ENCODE measurements at places on chromosomes 1 and 21.
A peak's percentile ranks its signal among the peaks of the same experiment; 100 is the strongest.

DNA sequence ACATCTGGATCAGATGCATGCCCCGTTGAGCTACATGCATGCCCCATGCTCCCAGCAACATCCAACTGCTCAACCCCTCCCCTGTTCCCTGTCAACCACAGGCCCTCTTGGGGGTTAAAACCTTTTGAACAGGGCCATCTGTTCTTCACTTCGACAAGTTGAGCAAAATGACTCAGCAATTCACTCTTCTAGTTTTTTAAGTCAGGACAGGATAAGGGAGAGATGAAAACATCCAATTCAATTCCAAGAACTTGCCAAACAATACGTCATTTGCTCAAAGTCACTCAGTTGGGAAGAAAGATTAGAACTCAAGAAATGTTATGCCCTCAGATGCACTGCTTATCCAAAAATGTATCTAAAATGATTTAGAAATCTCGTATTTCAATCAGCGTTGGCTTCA is 46.1 kb upstream of the MTF2 start:
- no peak for DNase-seq

DNA sequence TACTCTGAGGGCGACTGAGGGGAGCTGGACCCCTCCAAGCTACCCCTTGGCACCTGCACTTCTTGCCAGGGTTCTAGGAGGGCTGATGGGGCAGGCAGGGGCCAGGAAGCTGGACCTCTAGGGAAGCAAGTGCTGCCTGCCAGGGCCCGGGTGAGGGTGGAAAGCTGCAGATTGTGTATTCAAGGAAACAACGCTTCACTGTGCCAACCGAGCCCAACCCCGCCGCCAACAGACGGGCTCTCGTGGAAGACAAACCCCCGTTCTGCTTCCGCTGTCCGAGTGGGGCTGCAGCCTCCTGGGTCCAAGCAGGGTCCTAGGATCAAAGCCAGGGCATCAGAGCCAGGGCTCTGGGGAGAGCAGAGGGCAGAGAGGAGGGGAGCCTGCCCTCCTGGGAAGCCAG is 3.2 kb downstream of the EFHD2 start:
- DNase-seq, result no peak

- DNase-seq, result no peak
Measured at GRCh38 chr1:3240524-3241235, 171.7 kb downstream of the PRDM16 start.

GRCh38 chr21:37208741-37209225 is 58.4 kb downstream of the VPS26C start:
- no peak for DNase-seq

GRCh38 chr1:86696522-86696921 is 7.9 kb upstream of the SH3GLB1 start:
- no peak for DNase-seq

- no peak for DNase-seq
Measured at GRCh38 chr1:57300186-57300585, 123.7 kb downstream of the DAB1 start.

DNA sequence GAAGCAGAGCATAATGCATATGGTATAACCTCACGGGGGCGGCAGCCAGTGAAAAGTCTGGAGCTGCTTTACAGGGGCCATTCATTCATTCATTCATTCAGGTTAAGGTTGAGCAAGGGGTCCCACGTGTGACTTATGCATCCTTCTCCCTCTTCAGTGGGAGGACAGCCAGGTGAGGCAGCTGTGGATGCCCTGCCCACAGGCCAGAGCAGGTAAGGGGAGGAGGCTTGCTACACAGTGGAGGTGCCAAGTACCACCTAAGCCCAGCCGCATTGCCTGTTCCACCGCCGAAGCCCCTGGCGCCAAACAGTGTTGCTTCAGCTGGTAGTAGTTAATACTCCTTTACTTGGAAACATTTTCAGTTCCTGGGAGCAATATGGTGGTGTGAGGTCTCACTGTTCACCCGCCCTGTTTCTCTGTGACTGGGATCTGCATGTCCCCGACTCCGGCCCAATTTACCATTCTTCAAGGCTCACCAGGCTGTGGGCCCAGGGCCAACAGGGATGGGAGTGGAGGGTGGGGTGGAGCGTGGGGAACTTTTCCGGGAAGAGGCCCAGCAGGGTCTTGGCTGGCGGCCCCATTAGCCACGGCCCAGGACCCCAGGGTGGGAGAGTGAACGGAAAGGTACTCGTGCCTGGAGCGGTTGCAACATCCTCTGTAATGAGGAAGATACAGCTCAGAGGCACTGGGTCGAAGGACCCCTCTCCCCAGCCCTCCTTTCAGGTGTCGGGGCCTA is 722 bp upstream of the PODN start:
- DNase-seq, result no peak

- DNase-seq, result no peak
Measured at GRCh38 chr1:218925777-218926176, 247.9 kb upstream of the LYPLAL1 start.

GRCh38 chr21:45151445-45152160 is 77.2 kb downstream of the ADARB1 start:
- DNase-seq, result no peak

GRCh38 chr1:224521904-224522734 is 87.5 kb upstream of the WDR26 start:
- no peak for DNase-seq

GRCh38 chr1:220391491-220391890 is 119.2 kb upstream of the RAB3GAP2 start:
- no peak for DNase-seq

- no peak for DNase-seq
Measured at GRCh38 chr1:174795806-174796205, 203.9 kb upstream of the CACYBP start.

DNA sequence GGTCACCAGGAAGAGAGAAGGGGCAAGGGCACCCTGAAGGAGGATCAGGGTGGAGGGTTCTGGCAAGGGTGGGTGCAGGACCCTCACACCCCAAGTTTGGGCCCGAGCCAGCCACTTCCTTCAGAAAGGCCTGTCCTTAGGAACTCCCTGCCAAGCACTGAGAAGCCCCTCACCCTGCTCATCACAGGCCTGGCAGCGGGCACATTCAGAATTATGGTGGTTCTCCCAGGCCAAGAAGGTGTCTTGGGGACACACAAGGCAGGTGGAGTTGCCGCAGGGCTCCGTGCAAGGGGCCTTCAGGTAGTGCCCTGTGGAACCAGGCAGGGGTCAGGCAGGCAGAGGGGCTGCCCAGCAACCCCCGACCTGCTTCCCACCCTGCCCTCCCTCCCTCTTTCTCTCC is 1.1 kb downstream of the TNFRSF25 start:
- no peak for DNase-seq

GRCh38 chr1:148161053-148161901 is 9.2 kb upstream of the NBPF11 start:
- no peak for DNase-seq

GRCh38 chr1:155131856-155132255 is 3.8 kb upstream of the SLC50A1 start:
- no peak for DNase-seq

DNA sequence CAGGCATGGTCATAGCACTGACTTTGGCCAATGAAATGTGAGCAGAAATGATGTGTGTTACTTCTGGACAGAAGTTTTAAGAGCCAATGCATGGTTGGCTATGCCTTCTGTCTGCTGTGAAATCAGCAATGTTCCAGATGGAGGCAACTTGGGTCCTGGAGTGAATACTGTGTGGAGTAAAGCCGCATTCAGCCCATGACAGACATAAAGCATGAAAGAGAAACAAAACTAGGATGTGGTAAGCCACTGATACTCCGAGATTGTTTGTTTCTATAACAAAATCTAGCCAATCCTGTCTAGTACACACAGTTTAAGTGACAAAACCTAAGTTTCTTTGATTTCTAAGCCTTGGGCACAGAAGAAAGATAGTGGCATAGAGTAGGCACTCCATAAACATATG is 47.1 kb upstream of the ARHGAP29 start:
- DNase-seq, result no peak

- DNase-seq, result no peak
Measured at GRCh38 chr1:86596224-86596623, 49.3 kb downstream of the CLCA4 start.

DNA sequence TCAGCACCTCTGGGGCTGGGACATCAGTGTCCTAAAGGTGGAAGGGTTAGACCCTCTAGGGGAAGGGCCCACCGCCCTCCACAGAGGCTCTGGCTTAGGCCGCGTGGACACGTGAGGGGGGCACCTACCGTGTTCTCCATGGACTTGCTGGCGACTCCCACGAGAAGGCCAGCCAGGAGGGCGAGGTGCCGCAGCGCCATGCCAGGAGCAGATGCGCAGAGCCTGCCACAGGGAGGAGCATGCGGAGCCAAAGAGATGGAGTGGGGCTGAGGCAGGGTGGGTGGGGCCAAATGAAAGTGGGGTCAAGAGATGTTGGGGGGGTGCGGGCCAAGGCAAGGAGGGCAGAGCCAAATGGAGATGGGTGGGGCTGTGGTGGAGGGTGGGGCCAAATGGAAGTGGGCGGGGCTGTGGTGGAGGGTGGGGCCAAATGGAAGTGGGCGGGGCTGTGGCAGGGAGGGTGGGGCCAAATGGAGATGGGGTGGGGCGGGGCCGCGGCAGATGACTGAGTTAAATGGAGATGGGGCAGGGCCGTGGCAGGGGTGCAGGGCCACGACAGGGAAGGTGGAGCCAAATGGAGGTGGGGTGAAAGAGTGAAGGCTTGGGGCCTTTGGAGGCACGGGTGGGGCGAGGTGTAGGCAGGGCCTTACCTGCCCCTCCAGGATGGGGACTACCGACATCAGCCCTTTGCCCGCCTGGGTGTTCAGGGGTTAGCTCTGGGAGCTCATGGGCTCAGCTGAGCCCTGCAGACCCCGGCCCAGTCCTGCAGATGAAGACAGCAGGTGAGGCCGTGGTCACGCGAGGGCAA is 17.4 kb upstream of the RNF223 start:
- no peak for DNase-seq

DNA sequence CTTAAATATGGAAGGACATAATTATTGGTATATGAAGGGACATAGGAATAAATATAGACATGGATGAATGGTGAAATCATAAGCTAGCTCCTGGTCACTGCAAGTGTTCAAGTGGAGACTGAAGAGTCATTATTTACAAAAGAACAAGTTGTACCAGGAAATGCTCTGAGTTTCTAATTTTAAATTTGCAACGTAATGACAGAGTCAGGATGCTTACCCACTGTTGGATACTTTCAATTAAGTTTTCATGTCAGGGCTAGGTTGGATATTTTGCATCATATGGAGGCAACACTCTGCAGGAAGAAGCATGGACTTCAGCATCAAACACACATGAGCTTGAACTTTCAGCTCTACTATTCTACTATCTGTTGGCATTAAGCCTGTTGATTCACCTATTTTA is 499.6 kb upstream of the C1orf87 start:
- DNase-seq, result no peak

DNA sequence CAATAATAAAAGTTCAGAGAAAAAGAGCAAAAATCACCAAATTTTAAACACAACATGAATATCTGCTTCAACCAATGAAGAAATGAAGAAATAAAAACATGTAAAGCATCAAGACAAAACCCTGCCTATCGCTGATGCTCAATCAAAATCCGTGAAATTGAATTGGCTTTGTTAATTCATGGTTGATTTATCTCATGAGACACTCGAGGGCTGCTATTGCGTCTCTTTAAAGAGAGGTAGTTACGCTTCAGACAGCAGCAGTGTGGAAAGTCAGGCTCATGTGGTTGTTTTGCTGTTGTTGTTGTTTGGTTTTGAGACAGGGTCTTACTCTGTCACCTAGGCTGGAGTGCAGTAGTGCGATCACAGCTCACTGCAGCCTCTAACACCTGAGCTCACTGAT is 65.5 kb upstream of the RGS7 start:
- DNase-seq, result no peak

DNA sequence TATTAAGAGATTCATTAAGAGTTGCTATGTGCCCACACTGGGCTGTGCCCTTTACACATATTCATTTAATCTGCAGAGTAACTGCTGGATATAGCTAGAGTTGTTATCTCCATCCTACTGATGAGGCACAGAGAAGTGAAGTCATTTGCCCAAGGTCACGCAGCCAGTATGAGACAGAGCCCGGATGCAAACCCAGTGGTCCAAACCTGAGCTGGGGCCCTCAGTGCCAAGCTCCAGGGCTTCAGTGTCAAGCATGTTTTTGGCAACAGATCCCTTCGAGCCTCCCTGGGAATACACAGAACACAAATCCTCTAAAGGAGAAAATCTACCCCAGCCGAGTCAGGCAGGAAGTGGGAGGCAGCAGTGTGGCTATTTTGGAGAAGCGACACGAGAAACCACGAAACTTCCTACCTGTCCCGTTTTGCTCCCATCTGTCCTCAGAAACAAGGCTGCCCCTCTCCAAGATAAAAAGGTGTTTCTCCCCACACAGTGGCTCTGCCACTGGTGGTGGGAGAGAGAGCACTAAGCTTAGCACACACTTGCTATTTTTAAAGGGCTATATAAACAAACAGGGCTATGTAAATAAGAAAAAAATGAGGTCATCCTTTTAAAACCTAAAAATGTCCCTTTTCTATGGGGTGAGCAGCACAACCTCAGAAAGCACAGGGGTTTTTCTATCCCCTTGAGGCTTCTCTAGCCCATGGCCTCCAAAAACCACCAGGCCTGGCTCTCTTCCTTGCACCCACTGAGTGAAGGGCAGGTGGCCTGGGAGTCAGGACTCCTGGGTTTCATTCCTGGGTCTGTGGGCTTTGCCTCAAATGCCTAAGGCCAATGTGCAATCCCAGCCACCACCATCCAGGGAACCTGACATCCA is 138.6 kb upstream of the EDN2 start:
- no peak for DNase-seq

DNA sequence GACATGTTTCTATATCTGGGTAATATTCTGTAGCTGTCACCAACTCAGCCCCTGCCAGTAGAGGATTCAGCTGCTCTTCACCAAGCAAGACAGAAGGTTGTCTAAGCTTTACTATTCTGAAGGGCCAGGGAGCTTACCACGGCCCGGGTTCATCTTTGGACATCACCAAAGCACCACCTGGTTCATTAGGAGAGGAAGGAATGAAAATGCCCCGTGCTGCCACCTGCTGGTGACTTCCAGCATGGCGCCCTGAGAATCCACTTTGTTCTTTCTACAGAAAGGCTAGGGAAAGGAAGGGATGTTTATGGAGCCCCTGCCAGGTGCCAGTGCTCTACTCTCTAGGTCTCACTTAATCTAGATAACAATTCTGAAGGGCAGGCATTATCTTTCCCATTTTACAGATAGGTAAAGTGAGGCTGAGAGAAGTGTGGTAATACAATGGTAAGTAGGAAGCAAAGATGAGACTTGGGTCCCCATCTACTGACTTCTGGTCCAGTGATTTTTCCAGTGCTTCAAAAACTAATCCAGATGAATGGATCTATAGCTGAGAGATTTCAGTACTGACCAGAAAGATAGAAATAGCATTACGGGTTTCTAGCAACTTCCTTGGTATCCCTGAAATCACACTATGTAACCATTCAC is 79.5 kb downstream of the BEND5 start:
- peak; percentile 71 for DNase-seq

GRCh38 chr1:103283841-103284669 is 175.7 kb upstream of the COL11A1 start:
- DNase-seq, result no peak

DNA sequence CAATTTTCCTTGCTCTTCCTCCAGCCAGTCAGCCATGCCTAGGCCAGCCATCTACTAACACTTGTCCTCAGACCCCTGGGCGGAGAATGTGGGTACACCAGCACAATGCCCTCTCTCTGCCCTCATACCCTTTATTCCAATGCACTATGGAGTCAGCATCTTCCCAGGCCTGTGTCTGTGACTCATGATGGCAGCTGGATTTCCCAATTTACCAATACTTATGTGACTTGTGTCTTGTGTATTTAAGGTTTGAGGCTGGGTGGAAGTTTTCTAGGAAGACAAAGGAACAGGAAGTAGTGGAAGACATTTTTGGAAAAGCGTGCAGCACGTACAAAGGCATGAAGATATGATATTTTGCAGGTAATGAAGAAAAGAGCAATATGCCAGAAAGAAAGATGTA is 114.3 kb downstream of the NMNAT2 start:
- peak; percentile 59 for DNase-seq

GRCh38 chr1:65001231-65001792 is 35.0 kb upstream of the JAK1 start:
- DNase-seq, result peak; percentile 99

Data from suppressor macrophage treated with lipopolysaccharide for 4 hours (primary cell).